ENCODE measurements at places on chromosomes 12 and 14.

- no peak for DNase-seq
Measured at GRCh38 chr12:101634724-101635123, 40.0 kb downstream of the MYBPC1 start.

GRCh38 chr12:54977857-54978256 is 6.7 kb downstream of the TESPA1 start:
- no peak for DNase-seq

DNA sequence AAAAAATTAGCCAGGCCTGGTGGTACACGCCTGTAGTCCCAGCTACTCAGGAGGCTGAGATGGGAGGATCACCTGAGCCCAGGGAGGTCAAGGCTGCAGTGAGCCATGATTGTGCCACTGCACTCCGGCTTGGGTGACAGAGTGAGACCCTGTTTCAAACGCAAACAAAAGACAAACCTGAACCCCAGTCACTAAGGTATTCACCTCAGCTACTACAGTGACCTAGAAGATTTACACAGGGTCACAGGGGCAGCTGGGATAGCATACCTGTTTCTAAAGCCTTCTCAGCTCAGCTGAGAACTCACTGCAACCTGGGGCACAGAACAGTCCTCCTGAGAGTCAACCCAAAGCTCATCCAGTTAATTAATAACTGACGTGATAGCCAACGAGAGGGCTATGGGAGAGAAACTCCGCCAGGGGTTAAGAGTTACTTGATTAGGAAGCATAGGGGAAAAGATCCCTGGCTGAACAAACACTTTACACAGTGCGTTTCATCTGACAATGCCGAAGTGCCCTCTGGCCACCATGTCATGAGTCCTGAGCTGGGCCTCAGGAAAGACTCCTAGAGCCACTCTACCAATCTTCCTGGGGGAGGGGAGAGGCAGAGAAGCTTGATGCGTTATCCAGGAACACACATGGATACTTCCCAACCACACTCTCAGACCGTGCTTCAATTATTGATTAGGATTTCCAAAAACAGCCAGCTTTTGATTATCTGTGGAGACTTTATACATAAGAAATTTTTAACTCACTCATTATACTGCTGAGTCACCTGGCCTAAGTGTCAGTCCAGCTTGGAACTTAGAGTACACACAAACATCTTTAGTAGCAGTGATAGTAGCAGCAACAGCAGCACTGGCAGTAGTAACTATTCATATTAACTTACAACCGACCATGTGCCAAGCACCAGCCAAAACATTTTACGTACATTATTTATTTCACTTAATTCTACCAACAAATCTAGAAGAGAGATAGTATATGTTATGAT is 48.2 kb downstream of the FOXN3 start:
- DNase-seq, result no peak

GRCh38 chr12:6471989-6472360 is 1.5 kb upstream of the VAMP1 start:
- DNase-seq, result no peak

DNA sequence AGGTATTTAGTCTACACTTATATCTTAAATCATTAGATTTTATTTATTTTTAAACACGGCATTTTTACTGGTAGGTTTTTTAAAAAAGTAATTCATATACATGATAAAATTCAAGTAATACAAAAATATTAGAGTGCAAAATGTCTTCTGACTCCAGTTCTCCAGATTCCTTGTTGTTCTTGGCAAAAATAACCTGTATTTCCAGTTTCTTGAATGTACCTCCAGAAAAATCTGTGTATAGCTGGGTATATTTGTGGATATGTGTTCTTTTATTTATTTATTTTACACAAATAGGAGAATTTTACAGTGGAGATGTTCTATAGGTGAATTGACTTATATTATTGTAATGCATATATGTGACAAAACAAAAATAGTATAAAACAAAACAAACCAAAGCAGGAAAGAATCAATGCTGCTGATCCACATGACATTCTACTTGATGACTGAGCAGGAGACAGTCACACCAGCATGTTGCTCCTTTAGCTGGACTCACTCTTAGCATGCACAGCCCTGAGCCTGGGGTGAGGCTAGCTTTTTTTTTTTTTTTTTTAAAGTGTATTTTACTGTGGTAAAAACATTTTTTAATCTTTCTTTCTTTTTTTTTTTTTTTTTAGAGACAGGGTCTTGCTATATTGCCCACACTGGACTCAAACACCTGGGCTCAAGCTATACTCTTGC is 42.2 kb upstream of the SLC38A2 start:
- no peak for DNase-seq

GRCh38 chr12:22459838-22460490 is 84.4 kb downstream of the C2CD5 start:
- DNase-seq, result no peak

DNA sequence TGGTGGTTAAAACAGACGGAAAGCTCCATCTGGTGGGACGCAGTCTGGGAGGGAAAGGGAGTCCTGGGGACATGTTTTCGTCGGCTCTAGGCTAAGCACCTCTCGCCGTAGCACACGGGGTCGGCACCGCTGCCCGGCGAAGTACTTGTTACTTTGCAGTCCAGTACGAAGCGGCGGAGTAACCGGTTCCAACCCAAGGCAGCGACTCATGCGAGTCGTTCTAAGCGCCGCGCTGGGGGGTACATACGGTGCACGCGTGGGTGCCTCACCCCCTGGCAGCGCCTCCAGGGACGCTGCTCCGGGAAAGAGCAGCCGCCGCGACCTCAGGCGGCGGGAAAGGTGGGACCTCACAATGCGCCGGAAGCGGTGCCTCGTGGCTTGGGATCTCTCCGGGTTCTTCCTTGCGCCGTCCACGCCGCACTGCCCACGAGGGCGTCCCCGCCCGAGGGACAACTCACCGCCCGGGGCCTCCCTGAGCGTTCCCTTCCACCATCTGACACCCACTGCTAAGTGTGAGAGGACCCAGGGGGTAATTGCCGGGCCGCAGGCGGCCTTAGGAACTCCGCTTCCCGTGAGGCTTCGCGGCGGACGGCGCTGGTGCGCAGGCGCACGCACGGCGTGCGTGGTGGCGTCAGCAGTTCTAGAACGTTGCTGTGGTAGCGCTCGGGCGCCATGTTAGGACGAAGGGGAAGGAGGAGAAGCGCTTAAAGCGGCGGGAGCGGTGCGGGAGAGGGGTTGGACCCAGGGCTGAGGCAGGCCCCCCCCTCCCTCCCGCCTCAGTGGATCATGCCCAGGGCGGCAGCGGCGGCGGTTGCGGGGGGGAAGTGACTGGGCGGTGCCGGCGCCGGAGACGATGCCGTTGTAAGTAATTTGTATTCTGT is at the start of gene PAPOLA:
PAPOLA (plus strand) TSS at position 643 of the 881 bp plus-strand sequence; CDS start at position 854, 211 bp downstream.
- DNase-seq, result peak; percentile 68

DNA sequence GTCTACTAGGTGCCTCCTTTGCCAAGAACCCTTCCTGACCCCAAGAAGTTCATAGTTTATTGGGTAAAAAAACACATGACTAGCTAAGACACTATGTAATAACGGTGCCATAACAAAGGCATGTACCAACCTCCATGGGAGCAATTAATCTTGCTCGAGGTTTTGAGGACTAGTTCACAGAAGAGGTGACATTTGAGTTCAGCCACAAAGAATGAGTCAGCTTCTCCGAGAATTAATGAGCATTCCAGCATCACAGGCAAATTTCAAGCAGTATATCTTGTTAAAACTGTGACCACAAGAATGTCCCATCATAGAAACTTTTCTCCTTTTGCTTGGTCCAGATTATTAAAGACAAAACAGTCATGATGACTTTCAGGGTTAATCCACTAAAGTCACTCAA is 113.0 kb upstream of the RAP1B start:
- no peak for DNase-seq

DNA sequence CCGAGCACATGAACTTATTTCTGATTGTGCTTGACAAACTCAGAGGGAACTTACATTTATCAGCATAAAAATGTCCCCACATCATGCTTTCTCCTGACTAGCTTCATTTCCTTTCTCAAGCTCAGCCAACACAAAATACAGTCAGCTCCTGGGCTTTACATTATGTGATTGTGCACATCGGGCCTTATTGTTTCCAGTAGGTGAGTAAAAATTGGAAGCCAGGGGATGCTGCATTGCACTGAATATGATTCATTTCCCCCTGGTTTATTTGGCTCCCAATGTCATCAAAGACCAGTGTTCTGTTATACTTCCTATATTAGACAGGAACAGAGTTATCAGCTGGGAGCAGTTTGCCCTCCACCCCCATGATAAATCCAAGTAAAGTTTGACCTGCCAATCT is 521.8 kb downstream of the RMST start:
- DNase-seq, result no peak

- DNase-seq, result no peak
Measured at GRCh38 chr12:121663610-121663929, 5.9 kb downstream of the MORN3 start.

DNA sequence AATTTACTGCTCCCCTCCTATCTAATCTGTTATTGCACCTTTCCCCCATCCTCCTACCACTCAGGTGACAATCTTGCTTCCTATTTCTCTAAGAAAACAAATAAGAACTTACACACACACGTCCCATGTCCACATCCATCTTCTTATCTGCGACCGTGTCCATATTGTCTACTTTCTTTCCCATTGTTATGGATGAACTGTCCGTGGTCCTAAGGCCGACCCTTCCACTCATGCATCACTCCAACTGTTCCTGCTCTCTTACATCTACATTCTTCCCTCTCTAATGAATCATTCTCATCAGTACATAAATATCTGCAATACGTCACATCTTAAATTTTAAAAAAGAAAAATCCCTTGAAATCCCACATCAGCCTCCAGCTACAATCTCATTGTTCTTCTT is 30.0 kb downstream of the ZFYVE1 start:
- DNase-seq, result no peak

- DNase-seq, result no peak
Measured at GRCh38 chr12:106342397-106343213, 14.9 kb upstream of the POLR3B start.

GRCh38 chr12:124752437-124753227 is 111.0 kb downstream of the SCARB1 start:
- DNase-seq, result peak; percentile 29

GRCh38 chr12:80175307-80175930 is 76.1 kb downstream of the OTOGL start:
- no peak for DNase-seq

- DNase-seq, result no peak
Measured at GRCh38 chr14:79442786-79443185, 768.5 kb downstream of the DIO2 start.

- no peak for DNase-seq
Measured at GRCh38 chr14:67426161-67426560, 14.2 kb upstream of the PLEK2 start.

DNA sequence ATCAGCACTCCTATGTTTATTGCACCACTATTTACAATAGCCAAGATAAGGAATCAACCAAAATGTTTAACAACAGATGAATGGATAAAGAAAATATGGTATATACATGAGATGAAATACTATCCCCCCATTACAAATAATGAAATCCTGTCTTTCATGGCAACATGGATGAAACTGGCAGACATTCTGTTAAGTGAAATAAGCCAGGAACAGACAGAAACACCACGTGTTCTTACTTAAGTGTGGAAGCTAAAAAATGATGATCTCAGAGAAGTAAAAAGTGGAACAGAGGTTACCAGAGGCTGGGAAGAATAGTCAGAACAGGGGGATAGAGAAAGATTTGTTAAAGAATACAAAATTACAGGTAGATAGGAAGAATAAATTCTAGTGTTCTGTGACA is 113.7 kb upstream of the MDM1 start:
- DNase-seq, result no peak

- DNase-seq, result no peak
Measured at GRCh38 chr12:51504851-51505250, 80.2 kb downstream of the SLC4A8 start.

- no peak for DNase-seq
Measured at GRCh38 chr12:50633955-50634354, 129.2 kb downstream of the DIP2B start.

GRCh38 chr12:101931498-101932326 is 54.3 kb downstream of the DRAM1 start:
- DNase-seq, result no peak

DNA sequence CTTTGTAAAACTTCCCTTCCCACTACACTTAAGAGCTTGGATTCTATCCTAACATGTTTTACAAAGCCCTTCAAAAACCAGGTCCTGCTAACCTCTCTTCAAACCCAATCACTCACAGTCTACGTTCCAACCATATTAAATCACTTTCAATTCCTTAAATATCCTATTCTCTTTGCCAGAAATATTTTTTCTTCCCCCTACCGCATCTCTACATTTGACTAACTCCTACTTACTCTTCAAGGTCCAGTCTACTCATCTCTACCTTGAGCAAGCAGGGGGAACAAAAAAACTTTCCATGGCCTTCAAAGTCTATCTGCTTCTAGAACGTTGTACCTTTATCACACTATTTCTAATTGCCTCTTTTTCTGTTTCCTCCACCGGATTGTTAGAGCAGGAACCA is 6.1 kb downstream of the ERGIC2 start:
- no peak for DNase-seq

DNA sequence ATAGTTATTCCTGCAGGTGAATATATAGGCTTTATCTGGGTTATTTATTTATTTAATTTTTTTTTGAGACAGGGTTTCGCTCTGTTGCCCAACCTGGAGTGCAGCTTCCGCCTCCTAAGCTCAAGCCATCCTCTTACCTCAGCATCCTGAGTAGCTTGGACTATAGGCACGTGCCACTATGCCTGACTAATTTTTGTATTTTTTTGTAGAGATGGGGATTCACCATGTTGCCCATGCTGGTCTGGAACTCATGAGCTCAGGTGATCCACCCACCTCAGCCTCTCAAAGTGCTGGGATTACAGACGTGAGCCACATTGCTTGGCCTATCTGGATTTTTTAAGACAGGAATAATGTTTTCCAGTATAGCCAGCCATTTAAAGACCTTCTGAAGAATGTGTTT is 2.0 kb downstream of the RAN start:
- no peak for DNase-seq

- DNase-seq, result no peak
Measured at GRCh38 chr12:42283739-42284138, 42.2 kb downstream of the ZCRB1 start.

DNA sequence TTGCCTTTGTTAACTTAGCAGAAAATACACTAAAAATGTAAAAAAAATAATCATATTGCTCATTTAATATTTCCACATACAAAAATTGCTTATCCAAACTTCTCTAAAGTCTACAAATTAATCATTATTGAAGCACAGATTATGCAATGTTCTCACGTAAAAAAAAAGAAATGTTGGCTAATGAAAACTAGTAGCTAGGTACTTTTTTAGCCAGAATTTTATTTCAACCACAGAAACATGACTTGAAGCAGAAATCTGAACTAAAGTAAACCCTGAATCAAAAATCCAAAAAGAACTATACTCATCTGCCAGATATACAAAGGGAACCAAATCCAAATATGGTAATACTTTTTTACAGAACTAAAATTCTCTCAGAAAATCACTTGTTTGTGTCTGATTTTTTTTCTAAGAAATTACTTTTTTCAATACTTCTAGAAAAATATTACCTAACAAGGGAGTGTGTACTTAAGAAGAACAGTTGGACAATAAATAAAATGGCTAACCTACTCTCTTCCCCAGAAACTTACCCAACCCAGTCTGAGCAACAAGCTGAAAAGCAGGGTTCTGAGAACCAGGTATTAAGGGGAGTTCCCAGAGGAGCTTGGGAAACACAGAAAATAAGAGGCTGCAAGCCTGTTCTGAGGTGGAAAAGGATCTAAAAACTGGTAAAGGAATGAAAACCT is 78.4 kb upstream of the RAP1B start:
- DNase-seq, result no peak

GRCh38 chr14:99908653-99909250 is 115.5 kb downstream of the EML1 start:
- no peak for DNase-seq
